ENCODE measurements at places on chromosomes 7 and 10. TPM values are rescaled to one million over a fixed set of nuclear protein-coding genes. Genes with fewer than 3 reads are reported as not detected.

SLC26A3 gene
- not detected for total RNA-seq

DNA sequence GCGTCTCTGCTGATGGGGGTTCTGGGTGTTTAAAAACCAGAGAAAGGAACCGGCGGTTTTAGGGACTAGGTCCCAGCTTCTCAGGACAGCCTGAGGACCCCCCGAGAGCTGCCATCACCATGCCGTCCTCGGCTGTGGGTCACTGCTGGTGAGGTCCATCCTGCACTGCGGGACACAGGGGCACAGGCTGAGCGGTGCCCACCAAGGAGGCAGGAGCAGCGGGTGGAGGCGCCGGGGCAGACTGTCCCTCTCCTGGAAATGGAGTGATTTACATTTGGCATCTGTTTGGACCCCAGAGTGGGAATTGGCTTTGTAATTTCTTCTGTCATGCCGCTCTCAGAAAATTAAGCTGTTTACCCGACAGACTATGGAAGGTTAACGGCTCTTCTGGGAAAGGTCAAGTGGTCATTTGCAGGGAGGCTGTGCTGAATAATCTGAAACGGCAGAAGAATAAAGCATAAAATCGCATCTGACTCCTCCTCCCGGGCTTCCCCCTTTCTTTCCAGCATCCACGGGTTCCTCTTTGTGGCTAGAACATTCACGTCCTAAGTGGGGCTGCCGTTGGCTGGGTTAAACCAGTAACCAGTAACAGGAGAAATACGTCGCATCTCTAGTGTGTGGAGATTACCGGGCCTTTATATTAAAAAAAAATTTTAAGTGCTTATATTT is 31.7 kb downstream of the LHPP start:
- DNase-seq, result no peak

GRCh38 chr7:11228515-11228914 is 254.8 kb downstream of the PHF14 start:
- DNase-seq, result peak; percentile 18

GRCh38 chr10:76649254-76649653 is 988.4 kb downstream of the KCNMA1 start:
- DNase-seq, result no peak

DNA sequence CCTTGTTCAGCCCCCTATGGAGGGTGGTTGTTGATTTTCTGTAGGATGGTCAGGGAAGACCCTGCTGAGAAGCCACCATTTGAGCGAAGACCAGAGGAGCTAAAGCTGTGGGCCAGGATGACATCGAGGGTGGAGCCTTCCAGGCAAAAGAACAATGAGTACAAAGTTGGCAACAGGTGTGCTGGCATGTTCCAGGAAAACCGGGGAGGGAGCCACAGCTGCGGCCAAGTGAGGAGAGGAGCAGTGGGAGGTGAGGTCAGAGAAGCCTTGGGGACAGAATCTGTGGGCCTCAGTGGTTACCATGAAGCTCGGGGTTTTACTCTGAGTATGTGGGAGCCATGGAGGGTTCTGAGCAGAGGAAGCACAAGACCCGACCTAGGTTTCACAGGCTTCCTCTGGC is 75.6 kb upstream of the ZNF479 start:
- no peak for DNase-seq

GRCh38 chr10:58734116-58734515 is 221.4 kb downstream of the BICC1 start:
- no peak for DNase-seq

DNA sequence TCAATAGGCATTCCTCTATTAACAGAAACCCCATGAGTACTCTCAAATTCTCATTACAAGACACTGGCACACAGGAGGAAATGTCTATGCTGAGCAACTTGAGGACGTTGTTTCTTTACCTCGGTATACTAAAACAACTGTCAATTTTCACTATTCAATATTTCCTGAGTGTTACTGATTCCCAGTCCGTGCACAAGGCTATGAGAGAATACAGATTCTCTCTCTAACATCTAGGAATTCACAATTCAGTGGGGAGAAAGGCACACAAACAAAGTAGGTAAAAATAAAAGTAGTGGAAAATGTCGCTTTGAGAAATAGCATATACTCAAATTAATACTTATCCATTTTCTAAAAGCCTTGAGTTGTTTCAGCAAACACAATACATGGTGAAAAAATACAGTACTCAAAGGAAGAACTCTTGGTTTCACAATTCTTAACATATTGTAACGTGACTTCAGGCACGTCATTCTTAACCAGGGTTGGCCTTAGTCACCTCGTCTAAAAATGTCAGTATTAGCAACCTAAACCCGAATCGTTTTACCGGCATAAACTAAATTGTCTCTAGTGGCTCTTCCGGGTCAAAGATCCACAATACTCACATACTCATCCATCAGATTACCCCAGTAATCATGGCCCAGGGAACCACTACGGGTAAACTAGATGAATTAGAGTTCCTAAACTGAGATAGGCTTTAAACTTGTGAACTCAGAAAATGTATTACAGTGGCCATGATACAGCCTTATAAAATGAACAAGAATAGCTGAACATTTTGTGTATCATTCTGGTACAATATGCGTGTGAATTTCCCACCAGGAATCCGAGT is 1.5 kb downstream of the IPMK start:
- DNase-seq, result peak; percentile 81

- no peak for DNase-seq
These were observed 23.8 kb downstream of the MAPK8 start for GRCh38 chr10:48330269-48330668.

- DNase-seq, result no peak
These were observed 74.0 kb upstream of the DGKI start for GRCh38 chr7:137920637-137921399.

- no peak for DNase-seq
These were observed 48.4 kb downstream of the GATA3 start for GRCh38 chr10:8102708-8103401.

DNA sequence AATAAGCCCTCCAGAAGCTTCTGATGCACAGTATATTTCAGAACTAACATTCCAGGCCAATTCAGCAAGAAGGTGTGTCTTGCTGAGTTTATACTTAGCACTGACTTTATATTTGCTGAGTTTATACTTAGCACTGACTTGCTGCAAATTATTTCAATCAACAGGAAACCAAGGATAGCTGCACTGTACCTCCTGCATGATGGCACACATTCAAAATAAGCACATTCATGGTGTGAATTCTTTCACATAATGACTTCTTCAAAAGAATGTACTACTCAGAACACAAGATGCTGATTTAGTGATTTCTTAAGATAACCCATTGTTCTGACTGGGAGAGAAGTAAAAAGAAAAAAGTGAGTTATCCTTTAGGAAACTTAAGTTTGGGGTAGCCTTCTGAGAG is 52.0 kb downstream of the JAZF1 start:
- DNase-seq, result peak; percentile 27

GRCh38 chr10:99279626-99280111 is 44.0 kb upstream of the HPSE2 start:
- DNase-seq, result peak; percentile 15
